ENCODE measurements at places on chromosomes 7 and 10.
A peak's percentile ranks its signal among the peaks of the same experiment; 100 is the strongest.

DNA sequence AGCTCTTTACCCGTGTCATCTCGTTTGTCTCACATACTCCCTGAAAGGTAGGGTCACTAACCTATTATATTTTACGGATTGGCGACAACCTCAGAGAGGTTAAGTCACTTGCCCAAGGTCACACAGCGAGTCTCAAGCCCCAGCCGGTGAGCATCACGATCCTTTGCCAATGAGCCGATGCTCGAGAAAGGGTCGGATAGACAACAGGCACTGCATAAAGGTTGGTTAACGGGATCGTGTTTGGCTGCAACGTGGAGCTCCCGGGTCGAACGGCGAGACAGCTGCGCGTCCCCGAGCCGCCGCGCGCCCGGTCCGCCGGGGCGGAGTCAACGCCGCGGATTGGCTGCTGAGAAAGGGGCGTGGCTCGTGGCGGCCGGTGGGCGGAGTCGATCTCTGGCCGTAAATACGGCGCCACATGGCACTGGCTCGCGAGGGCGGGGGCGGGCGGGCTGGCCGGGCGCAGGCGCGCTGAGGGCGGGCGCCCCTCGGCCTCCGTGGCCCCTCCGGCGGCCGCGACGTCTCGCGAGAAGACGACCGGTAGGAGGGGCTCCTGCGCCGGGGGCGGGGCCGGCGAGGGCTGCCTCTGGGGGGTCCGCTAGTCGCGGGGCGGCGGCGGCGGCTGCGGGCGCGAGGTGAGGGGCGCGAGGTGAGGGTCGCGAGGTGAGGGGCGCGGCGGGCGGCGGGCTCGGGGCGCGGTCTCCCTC is at the start of gene CHST12:
TSS of gene CHST12 (plus strand) at position 598 of the 704 bp plus-strand sequence. CDS start 29,029 bp downstream, outside the sequence.
- peak; percentile 97 for DNase-seq

- DNase-seq = peak; percentile 98
Observed at GRCh38 chr7:73850781-73851207, 8.5 kb upstream of the METTL27 start.

DNA sequence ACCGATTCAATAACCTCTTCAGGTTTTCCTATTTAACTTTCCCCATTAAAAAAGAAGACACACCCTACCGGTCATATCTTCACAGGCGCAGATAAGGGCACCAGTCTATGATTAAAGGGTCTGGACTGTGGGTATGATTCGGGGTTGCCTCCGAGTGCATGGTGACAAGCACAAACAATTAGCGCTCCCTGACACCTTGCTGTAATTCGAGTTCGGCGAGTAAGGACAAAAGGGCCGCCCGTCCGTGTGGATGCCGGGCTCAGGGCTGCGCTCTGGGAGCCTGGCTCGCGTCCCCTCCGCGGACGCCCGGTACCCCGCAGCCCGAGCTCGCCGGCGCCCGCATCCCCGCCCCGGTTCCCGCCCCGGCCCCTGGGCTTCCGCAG is 111.9 kb upstream of the RHEB start:
- DNase-seq = no peak

DNA sequence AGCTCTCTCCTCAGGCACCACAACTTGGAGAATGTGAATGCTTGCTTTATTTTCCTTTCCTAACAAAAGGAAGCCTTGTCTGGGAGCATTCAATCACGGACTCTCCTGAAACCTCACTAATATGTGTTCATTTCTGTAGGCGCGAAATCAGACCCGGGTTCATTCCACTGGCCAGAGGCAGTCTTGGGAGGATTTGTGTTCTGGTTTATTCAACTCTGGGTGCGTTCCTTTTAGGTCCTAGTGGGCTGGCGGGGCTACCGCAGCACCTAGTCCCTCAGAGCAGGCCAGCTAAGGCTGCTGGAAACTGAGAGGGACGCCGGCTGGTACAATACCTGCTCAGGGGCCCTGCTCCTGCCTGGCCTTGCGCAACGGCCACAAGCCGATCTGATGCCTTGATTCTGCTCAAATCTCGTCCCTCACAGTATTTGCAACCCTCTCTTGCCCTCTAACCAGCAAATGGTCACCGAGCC is 7.5 kb downstream of the HOXA4 start:
- DNase-seq = no peak

GRCh38 chr10:74103560-74104258 is 46.9 kb downstream of the AP3M1 start:
- peak; percentile 22 for DNase-seq

- DNase-seq = peak; percentile 84
Observed at GRCh38 chr7:7424151-7424873, 111.4 kb downstream of the COL28A1 start.

- DNase-seq = no peak
Observed at GRCh38 chr10:122157451-122157850, 113.6 kb upstream of the BTBD16 start.

DNA sequence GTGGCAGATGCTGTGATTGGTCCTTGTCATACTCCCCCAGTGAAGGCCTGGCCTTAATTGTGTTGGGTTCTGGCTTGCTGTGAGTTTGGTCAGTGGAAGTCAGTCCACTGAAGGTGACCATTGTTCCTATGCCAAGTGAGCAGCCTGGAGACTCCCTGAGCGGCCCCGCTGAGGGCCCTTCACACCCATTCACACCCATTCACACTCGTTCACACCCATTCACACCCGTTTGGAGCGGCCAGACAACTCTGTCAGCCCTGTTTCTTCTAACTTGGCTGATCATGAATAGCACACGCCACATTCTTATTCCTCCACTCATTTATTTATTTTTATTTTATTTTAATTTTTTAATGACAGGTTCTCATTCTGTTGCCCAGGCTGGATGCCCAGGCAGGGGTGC is 61.5 kb downstream of the C10orf120 start:
- DNase-seq = no peak

DNA sequence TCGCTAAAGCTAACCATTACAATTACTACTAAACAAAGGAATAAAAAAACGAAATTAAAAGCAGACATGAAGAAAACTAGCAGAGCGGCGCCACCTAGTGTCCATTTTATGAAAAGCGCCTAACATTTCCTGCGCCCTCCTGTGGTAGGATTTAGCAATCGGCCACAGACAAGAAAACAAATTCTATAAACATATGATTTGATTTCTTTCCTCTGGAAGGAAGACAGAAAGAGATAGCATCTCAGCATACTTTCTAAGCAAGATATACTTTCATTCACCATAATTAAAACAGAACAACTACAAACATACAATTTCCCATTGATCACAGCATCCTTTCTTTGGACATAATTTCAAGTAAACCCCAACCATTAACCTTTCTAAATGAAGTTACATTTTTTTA is 337.7 kb upstream of the NPVF start:
- peak; percentile 70 for DNase-seq

GRCh38 chr10:33749067-33749735 is 414.7 kb upstream of the NRP1 start:
- peak; percentile 3 for DNase-seq

- no peak for DNase-seq
Observed at GRCh38 chr7:2409745-2410414, 6.5 kb downstream of the CHST12 start.

DNA sequence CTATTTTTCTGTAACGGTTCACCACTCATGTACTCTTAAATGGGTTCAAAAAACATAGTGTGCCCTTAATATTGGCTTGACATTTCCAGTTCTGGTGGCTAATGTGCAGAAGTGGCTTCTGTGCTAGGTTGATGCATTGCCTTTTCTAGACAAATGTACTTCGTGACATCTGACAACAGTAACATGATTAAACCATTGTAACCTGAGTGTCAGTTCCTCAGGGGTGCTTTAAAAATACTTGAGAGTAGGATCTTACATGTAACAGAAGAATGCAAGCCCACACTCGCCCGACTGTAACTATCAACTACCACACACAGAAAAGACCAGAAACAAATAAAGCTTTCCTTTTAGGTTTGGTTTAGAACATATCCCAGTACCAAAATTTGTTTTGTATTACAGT is 393.4 kb upstream of the NFE2L3 start:
- DNase-seq = no peak

DNA sequence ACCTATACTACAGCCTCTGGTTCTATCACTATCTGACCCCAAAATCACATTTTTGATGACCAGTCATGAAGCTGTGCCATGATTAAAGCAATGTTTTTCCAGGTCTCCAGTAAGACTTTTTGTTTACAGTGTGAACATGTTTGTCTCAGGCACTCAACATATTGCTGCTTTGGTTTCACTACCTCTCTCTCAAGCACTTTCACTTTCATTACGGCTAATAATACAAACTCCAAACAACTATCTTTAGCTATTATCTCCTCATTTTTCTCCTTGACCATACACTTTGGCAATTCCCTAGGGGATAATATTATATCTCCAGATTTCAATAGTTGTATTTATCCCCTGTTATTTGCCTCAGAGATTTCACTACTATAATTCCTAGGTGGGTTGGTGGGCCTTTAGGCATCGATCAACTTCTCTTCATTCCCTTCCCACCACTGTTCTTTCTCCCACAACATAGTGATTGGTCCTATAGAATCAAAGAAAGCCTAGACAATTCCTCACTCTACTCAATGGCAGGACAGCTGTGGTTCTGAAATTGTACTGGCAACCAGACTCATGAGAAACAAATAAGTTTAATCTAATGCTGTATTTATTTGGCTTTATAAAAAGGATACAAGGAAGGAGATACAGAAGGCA is 261.4 kb upstream of the ZWINT start:
- DNase-seq = peak; percentile 37

GRCh38 chr10:73865459-73866442 is 8.6 kb downstream of the CAMK2G start:
- no peak for DNase-seq

DNA sequence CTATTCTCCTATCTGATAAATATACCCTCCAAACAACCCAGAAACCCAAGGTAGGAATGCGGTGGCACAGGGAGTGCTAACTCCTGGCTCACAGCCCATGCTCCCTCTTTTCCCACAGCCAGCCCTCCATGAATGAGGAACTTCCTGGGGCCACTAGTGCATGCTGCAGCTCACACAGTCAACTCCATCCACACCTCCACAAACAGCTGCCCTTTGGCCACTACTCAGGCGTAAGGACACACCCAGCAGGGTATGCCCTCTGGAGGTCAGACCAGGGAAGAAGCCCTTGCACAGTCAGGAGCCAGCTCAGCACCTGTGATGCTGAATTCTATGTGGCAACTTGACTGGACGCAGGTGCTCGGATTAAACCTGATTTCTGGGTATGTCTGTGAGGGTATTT is 85.2 kb upstream of the PIK3CG start:
- peak; percentile 38 for DNase-seq

DNA sequence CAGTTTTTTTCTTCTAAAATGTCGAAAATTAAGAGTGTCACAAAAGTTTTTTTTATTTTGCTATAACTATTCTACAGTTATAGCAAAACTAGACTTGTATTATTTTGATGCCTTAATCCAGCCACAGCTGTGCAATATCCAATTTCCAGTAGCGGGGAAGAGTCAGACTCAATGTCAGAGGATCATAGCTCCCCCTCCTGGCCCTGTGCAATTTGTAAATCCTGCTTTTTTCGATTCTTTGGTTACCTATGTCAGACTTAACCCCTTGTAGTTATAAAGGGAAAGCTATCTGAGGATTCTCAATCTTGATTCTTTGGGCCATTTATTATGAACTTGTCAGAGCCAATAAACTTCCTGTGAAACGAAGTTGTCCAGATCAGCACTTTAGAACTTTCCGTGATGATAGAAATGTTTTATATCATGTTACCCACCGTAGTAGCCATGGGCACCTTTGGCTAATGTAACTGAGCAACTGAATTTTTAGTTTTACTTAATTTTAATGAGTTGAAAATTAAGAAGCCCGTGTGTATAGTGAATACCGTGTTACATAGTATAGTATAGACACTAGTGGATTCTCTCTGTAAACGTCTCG is 87.7 kb upstream of the PRKCQ start:
- DNase-seq = peak; percentile 23
